ENCODE measurements at places on chromosomes 16 and 17. TPM values are rescaled to one million over a fixed set of nuclear protein-coding genes. Genes with fewer than 3 reads are reported as not detected.

Gene CPNE7
- total RNA-seq: 17.8 TPM

Gene DNAJA3
- total RNA-seq: 32.6 TPM

Gene ARHGDIG
- total RNA-seq: 13.8 TPM

Gene C17orf78
- total RNA-seq: not detected

Gene CASKIN1
- total RNA-seq: 31.6 TPM

Gene MILR1
- total RNA-seq: not detected

Gene CDH3
- 1.3 TPM for total RNA-seq

Gene KRT33A
- total RNA-seq: not detected

Gene CRYM
- not detected for total RNA-seq

Gene RNF222
- total RNA-seq: not detected

Gene KRTAP4-6
- not detected for total RNA-seq

GRCh38 chr16:4109250-4109736 lies 6.9 kb downstream of the ADCY9 start:
- peaks cover 5% of the 10 kb centered on the region for H3K36me3 ChIP-seq
- DNase-seq: no peak
- peaks cover 30% of the 10 kb centered on the region for H3K4me1 ChIP-seq
- H3K27me3 ChIP-seq: peaks cover 3% of the 10 kb centered on the region
- H3K4me3 ChIP-seq: no peak overlapping the region

- no peak for DNase-seq
- H3K4me3 ChIP-seq: no peak overlapping the region
- H3K27ac ChIP-seq: no peak overlapping the region
- H3K36me3 ChIP-seq: no peaks in the 10 kb centered on the region
These were observed 104.0 kb upstream of the LHX1 start for GRCh38 chr17:36833279-36833678.

- H3K4me3 ChIP-seq: no peak overlapping the region
- peaks cover 21% of the 10 kb centered on the region for H3K4me1 ChIP-seq
- H3K36me3 ChIP-seq: no peaks in the 10 kb centered on the region
These were observed 378.9 kb downstream of the WWOX start for GRCh38 chr16:78478267-78478861.

DNA sequence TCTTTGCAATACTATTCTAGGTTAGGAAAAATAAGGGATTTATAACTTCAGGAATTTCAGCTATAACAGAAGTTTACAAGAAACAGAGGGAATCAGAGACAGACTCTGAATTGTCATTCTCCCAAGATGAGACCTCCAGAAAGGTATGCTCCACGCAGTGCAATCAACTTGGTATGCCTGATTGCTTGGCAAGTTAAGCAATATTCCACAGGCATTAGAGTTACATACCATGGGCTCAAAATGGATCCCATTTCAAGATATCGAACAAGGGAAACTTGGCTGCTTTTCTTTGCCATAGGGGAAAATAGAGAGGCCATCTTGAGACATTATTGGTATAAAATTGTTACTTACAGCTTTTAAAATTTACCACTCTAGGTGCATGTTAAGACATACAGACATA lies 615.6 kb upstream of the SOX9 start:
- H3K4me1 ChIP-seq: peaks cover 5% of the 10 kb centered on the region
- H3K36me3 ChIP-seq: no peaks in the 10 kb centered on the region
- no peak overlapping the region for H3K4me3 ChIP-seq
- H3K27ac ChIP-seq: no peak overlapping the region
- no peak for DNase-seq

- H3K4me1 ChIP-seq: peaks cover 29% of the 10 kb centered on the region
- peak overlapping the region; percentile 85 for H3K4me3 ChIP-seq
- peaks cover 21% of the 10 kb centered on the region for H3K27me3 ChIP-seq
- no peak overlapping the region for H3K27ac ChIP-seq
- peak; percentile 63 for DNase-seq
These were observed 2.1 kb downstream of the SOX9 start for GRCh38 chr17:72122765-72123529.

DNA sequence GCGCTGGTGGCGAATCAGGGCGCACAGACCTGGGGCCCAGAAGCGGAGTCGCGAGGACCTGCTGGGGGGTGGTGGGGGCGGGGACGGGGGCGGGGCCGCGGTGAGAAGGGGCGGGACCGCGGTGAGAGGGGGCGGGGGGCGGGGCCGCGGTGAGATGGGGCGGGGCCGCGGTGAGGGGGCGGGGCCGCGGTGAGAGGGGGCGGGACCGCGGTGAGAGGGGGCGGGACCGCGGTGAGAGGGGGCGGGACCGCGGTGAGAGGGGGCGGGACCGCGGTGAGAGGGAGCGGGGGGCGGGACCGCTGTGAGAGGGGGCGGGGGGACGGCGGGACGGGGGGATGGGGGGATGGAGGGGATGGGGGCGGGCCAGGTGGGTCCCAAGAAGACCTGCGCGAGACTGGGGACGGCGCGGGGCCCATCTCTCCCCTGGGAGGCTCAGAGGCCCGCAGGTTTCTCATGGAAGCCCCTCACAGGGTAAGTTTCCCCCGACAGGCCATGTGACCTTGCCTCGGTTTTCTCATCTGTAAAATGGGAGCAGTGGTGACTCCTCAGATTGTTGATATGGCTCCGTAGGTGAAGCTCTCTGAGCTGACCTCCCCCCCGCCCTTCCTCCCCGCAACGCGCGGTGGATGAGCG lies 28.6 kb upstream of the DBNDD1 start:
- no peaks in the 10 kb centered on the region for H3K4me1 ChIP-seq
- DNase-seq: no peak
- H3K4me3 ChIP-seq: peak overlapping the region; percentile 58
- H3K27me3 ChIP-seq: peaks cover 3% of the 10 kb centered on the region
- no peak overlapping the region for H3K27ac ChIP-seq

GRCh38 chr17:38960402-38960801 lies 6.8 kb downstream of the FBXO47 start:
- no peak overlapping the region for H3K4me3 ChIP-seq
- no peaks in the 10 kb centered on the region for H3K4me1 ChIP-seq
- H3K27ac ChIP-seq: no peak overlapping the region
- no peaks in the 10 kb centered on the region for H3K27me3 ChIP-seq
- H3K36me3 ChIP-seq: no peaks in the 10 kb centered on the region
- no peak for DNase-seq

DNA sequence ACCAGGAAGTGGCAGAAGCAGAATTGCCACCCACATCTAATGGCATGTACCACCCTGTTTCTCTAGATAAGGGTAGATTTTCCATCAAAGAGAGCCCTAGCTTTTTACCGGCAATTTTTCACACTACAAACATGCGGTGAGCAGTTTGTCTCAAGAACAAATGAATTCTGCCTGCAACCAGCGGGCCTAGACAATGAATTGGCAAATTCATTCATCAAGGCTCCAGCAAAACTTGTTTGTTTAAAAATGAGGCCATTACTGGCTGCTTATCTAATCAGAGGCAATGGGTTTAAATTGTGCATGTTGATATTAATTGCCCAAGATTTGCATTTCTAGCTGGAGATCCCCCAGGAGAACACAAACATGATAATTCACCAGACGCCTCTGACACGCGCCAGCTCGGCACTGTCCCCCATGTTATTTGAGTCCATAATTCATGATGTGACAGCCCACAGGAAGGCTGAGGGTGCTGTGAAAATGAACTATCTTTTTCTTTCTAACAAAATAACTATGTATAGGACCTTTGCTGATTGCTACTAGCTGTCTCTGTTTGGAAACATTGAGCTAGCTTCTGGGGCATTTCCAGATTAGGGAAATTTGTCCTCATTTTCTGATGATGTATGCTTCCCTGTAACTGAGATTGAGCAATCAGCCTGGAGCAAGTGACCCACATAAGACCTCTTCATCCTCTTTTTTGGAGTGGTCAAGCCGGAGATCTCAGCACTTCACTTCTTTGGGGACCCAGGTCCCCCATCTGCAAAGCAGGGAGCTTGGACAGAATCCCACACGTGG lies 80.8 kb downstream of the CNGB1 start:
- H3K27ac ChIP-seq: no peak overlapping the region
- no peak for DNase-seq
- peaks cover 5% of the 10 kb centered on the region for H3K27me3 ChIP-seq
- H3K4me1 ChIP-seq: peaks cover 4% of the 10 kb centered on the region
- no peak overlapping the region for H3K4me3 ChIP-seq
- H3K36me3 ChIP-seq: no peaks in the 10 kb centered on the region

DNA sequence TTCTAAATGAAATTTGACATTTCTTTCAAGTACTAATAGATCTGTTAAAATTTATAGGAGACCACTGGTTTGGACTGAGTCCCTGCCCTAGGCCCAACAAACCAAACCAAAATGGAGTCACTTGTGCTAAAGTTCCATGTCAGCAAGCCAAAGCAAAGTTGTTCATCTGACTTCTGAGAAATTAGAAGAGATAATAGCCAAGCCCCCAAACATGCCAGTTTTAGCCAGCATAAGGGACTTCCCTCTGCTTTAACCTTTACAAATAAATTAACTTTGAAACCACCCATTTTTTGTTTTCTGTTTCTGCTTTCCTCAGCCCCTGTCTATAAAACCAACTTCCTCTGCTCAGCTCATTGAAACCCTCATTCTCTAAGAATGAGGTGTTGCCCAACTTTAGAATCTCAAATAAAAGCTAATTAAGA lies 18.9 kb downstream of the CDR2 start:
- DNase-seq: no peak
- no peak overlapping the region for H3K4me3 ChIP-seq
- no peak overlapping the region for H3K27ac ChIP-seq
- H3K36me3 ChIP-seq: no peaks in the 10 kb centered on the region
- peaks cover 16% of the 10 kb centered on the region for H3K4me1 ChIP-seq

DNA sequence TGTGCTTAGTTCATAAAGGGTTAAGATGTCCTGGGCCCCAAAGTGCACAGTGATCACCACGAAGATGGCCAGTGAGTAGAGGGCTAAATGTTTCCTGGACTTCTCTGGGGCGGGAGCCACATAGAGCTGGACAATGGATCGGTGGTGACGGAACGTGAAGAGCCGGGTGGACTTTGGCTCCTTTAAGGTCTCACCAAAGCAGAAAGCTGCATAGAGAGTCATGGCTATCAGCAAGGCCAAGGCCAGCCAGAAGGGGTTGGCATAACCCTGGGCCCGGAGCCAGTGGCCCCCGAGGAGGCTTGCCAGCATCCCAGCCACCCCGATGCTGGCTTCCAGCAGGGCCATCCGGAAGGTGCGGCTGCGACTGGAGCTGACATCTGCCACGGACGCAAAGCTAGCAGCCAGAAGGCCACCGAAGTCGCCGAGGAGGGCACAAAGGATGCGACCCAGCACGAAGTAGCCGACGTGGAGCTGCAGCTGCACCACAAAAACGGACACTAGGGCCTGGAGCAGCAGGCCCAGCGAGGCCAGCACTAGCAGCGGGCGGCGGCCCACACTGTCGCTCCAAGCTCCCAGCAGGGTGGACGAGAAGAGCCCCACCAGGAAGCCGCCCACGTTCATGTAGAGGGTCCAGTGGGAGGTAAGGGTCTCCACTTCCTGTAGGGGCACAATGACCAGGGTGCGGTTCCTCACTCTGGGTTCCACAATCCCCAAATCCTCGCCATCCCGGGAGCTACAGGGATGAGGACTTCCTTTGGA lies 1.0 kb downstream of the SLC46A1 start:
- H3K36me3 ChIP-seq: no peaks in the 10 kb centered on the region
- H3K4me3 ChIP-seq: peak overlapping the region; percentile 77
- peak overlapping the region; percentile 33 for H3K27ac ChIP-seq
- peaks cover 11% of the 10 kb centered on the region for H3K27me3 ChIP-seq

- H3K36me3 ChIP-seq: no peaks in the 10 kb centered on the region
- DNase-seq: no peak
- H3K4me3 ChIP-seq: peak overlapping the region; percentile 49
- peaks cover 3% of the 10 kb centered on the region for H3K27me3 ChIP-seq
- H3K4me1 ChIP-seq: peaks cover 30% of the 10 kb centered on the region
These were observed 60.6 kb upstream of the MARCHF10 start for GRCh38 chr17:62868723-62869122.
